HS-5 (cell line): ENCODE measurements at places on chromosomes 2 and 18.

DNA sequence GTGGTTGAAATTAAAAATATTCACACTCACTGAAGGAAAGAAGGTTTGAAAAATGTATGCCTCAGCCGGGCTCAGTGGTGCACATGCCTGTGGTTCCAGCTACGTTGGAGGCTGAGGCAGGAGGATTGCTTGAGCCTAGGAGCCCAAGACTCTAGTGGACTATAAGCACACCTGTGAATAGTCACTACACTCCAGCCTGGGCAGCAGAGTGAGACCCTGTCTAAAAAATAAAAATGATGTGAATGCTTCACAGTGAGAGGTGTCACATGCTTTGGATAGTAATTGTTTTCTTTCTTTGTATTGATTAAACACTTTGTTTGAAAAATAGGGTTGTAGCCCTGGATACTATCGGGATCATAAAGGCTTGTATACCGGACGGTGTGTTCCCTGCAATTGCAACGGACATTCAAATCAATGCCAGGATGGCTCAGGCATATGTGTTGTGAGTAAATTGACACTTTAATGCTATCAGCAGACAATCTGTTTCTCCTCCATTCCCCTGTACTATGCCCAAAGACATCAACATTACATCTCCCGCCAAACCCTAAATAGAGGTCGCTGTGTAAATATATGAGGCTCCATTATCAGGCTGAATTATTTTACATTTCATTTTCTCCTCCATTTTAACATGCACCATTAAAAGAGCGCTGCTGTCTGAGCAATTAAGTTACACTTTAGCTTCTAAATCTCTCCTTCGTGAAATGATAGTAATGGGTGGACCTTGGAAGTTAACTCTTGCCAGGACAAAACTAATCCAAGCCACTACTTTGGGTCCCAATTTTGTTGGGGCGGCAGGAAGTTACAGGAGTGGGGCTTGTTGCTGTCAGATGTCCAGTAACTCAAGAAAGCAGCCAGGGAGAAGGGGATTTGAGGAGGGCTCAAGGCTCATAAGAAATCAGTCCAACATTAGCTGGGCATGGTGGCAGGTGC lies 138.3 kb upstream of the TTC39C start:
- no peak for DNase-seq

GRCh38 chr2:190835303-190835930 lies 45.2 kb upstream of the GLS start:
- DNase-seq, result peak; percentile 70

DNA sequence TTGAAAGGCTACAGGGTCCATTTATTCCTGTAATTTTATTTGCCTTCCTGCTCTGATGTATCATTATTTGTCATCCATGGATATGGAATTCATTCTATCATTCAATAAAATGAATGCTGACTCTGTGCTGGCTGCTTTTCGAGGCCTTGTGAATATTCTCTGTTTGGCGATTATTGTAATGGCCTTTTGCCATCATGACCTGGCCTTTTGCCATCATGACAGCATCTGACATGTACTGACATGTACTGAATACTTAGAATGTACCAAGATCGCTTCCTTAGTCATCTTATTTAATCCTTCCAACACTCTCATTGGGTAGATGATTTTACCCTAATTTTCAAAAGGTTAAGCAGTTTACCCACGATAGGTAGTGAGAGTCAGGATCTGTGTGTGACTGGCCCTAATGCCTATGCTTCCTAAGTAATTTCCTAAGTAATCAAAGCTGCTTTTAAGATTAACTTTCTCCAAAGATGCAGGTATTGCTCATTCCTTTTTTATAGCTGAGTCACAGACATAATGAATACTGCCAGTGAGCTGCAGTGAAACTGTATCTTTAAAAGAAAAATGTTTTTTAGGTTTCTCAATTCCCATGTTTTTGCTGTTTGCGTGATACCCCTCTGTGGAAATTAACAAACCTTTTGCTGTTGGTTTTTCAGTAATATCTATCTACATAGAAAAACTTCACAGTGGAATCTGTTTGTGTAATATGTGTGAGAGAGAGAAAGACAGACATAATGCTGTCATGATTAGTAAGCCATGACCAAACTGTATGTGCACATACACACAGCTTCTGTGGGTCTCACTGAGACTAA lies 127.8 kb downstream of the CERS6 start:
- DNase-seq, result peak; percentile 64

DNA sequence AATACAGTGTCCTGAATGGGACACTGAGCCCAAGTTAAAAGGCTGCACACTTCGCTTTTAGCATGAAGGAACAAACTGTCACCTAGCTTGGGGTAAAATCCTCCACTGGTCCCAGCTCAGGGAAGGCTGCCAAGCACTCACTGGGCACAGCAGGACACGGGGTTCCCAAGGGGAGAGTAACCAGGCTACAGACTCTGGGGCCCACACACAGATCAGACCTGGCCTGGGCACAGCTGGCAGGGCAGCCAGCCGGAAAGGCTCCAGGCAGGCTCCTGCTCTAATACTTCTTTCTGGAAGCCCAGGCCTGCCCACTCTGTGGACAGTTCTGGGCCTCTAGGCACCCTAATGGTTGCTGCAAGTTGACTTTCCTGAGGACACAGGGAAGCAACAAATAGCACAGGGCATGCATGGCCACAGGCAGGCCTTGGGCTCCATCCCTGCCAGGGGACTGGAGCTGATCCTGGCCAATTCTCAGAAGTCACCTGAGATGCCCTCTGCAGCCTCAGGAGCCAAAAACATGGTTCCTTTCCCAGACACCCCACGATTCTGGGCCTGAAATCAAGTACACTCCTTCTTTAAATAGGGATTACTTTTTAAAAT lies 18.7 kb upstream of the SULT1C3 start:
- DNase-seq, result no peak

GRCh38 chr2:101152272-101153076 lies 1.3 kb upstream of the TBC1D8 start:
- DNase-seq, result peak; percentile 75

- DNase-seq, result no peak
Measured at GRCh38 chr2:61980758-61981157, 75.3 kb downstream of the COMMD1 start.

GRCh38 chr2:31556940-31557339 lies 23.8 kb downstream of the SRD5A2 start:
- DNase-seq, result no peak

DNA sequence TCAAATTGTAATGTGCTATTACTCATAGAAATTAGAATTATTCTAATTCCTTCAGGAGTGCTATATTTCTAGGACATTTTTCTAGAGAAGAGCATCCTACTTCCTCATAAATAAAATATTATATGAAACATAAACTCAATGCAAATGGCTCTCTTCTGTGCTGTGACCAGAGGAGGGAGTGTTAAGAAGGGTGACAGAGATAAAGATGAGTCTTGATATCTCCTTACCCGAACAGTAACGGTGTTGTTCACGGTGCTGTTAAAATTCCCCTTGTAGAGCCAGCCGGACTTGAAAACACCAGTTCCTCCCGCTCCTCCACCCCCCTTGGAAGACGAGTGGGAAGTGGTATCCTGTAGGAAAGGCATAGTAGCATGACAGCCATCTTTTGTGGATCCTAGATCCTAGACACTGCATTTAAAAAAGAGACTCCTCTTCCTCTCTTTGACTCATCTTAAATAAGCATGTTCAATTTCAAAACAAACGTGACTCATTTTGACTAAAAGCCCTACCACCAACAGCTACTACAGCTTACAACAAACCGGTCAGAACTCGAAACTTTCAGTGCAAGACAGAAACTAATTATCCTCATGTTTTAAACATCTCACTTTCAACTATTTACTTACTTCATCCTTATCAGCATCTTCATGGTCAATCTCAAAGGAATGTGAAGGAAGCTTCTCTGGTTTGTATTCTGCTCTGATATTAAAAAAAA lies 156.3 kb downstream of the DOCK10 start:
- peak; percentile 86 for DNase-seq

DNA sequence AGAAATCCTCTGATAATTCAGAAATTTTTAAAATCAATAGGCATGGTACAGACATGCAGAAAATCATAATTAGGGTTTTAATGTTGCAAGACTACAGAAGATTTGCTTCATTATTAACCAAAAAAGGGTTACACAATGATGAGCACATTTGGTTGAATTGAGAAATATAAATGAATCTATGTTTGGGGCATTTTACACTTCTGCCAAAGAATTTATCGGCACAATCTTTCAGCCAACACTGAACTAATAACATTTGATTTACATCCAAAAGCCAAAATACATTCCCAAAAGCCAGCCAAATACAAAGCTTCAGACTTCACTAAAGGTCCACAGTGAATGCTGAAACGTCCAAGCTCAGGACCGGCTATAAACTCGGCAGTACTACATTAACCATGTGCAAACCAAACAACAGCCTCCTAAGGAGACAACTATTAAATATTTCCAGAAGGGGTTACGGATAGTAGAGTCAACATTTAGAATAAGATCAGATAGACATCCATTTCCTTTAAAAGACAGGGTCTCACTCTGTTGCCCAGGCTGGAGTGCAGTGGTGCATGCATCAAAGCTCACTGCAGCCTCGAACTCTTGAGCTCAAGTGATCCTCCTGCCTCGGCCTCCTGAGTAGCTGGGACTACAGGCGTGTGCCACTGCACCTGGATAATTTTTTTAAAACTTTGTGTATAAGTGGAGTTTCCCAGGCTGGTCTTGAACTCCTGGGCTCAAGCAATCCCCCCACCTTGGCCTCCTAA lies 29.4 kb downstream of the SPRED2 start:
- no peak for DNase-seq

DNA sequence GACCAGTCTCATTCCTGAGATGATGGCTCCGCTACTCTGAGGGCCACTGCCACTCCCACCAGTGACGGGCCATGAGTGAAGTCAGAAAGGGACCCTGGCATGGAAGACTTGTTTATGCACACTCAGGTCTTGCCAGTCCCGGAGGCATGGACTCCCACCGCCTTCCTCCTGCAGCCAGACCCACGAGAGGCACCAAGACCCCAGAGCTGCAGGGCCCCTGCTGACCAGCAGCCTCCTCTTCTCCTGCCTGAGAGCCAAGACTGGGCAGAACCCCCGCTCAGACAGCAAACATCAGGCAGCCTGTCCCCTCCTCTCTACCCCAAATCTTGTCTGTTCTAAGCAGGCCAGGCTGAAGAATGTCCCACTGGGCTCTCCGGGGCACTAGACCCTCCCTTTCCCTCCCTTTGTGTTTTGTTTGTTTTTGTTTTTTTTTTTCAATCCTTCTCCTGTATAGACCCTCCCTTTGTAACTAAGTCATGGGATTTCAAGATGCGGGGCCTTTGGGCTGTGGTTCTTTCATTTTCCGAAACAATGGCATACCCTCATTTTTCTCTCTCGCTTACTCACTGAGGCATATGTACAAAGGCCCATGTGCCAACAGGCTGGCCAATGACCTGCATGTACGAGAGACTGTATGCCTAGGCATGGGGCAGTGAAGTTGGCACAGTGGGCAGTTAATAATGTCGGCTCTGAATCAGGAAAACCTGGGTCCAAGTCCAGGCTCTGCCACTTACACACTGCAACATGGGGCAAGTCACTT lies 24.3 kb upstream of the MAPRE3 start:
- DNase-seq, result no peak

GRCh38 chr2:109384308-109385271 lies 229.2 kb downstream of the SEPTIN10 start:
- DNase-seq, result no peak

GRCh38 chr18:63868546-63868945 lies 19.0 kb upstream of the SERPINB2 start:
- DNase-seq, result no peak

- DNase-seq, result no peak
Measured at GRCh38 chr2:166671801-166672200, 177.8 kb upstream of the SCN7A start.

DNA sequence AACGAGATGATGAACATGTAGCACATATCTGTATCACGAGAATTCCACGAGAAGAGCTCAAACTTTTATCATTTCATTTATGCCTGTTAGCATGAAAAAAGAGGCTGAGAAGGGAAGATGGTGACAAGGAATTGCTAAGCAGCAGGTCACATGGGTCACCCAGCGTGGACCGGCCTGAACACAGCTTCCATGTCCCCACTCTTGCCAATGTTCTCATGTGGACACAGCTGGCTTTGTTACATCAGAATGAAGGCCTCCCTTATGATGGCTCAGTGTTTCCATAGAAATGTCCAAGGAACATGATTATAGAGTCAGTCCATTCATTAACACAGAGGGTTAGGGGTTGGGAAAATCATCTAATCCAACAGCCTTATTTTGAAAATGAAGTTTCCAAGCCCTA lies 215.4 kb downstream of the CMPK2 start:
- DNase-seq, result no peak

DNA sequence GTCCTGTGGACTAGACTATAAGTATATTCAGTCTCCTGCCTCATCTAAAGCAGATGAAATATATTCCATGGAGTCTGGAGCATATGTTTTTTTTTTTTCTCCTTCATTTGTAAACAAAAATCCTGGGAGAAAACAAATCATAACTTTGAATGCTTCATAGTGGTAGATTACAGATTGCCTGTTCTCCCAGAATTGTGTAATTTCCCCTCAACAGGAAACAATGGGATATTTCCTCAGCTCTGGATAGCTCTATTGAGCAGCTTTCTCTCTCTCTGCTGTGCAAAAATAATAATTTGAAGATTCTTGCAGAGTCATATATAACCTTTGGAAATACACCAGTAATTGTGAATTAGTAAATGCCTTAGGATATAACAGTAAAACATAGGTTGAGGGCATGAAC lies 1406.6 kb upstream of the ACVR2A start:
- no peak for DNase-seq

DNA sequence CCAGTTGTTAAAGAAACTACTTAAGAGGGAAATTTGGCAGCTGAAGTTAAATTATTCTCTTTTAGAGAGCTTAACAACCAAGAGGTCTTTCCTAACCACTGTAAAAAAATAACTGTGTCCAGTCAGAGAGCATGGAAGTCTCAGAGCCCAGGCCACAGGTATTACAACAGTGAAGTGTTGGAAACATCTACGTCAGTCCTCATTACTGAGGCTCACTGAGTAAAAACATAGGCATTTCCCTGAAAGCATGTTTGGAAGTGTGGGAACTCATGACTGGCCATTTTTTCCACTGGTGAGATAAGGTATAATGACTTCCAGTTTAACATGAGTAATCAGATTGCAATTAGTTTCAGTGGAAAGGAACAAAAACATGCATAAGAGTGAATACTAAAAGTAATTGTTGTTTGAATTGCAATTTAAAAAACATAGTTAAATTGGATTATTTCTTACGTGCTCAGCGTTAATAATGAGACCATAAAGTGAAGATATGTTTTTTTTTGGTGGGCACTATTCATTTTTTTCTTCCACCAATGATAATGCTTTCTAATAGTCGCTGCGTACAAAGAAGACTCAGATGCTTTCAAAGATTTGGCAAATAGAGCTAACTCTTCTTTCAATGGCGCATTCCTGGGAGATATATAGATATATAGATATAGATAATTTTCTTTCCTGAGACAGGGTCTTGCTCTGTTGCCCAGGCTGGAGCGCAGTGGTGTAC lies 60.8 kb downstream of the EFEMP1 start:
- DNase-seq, result peak; percentile 99

DNA sequence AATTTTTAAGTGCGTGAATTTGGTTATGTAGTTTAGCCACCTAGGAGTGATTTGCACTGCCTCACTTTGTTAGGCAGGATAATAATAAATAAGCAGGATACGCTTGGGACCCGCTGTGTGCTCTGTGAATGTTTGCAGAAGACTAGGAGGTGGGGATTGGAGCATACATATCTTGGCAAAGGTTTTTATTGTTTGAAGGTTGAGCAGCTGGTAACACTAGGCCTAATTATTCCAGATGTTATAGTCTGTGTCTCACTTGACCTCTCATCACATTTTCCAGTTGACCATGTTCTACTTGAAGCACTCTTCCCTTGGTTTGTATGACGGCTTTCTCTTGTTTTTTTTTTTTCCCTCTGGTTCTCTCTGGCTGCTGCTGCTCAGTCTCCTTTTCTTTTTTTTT lies 42.7 kb downstream of the FHOD3 start:
- DNase-seq, result no peak

- DNase-seq, result no peak
Measured at GRCh38 chr2:99638791-99639190, 149.0 kb upstream of the REV1 start.
